Skin of body (tissue), 3 donors: ENCODE measurements at places on chromosomes 12 and 14. TPM values are rescaled to one million over a fixed set of nuclear protein-coding genes. Genes with fewer than 3 reads are reported as not detected.

SLC7A8 gene
- 27.5 TPM for total RNA-seq

RAD9B gene
- 0.79 TPM for total RNA-seq

RASSF9 gene
- 4.9 TPM for total RNA-seq

DNA sequence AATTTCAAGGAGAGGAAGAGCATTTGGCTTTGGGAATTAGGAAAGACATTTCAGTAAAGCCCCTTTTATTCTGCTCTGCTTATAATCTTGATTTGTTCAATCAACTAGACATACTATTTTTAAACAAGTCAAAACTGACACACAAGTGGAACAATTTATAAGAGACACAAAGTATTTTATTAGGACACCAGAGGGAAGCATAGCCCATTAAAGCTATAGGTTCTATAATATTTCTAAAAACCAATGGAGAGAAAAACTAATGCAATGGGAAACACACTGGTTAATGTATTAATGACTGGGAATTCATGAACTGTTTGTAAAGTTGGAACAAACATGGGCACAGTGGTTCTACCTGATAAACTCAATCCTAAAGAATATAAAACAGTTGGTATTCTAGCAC, 15.3 kb upstream of the CERS5 start:
- DNase-seq: no peak

- no peak for DNase-seq
Observed at GRCh38 chr14:38973083-38973700, 129.8 kb downstream of the SEC23A start.

HECTD1 gene
- total RNA-seq: 273 TPM

- DNase-seq: no peak
Observed at GRCh38 chr12:61267474-61267873, 992.7 kb upstream of the USP15 start.

- no peak for DNase-seq
Observed at GRCh38 chr12:30461026-30461615, 234.5 kb downstream of the IPO8 start.

GRCh38 chr14:88299865-88300530, 23.1 kb downstream of the KCNK10 start:
- no peak for DNase-seq

- no peak for DNase-seq
Observed at GRCh38 chr14:23056145-23056955, 970 bp downstream of the CDH24 start.

MTA1 gene
- 48.3 TPM for total RNA-seq

A2M gene
- 150 TPM for total RNA-seq

DNA sequence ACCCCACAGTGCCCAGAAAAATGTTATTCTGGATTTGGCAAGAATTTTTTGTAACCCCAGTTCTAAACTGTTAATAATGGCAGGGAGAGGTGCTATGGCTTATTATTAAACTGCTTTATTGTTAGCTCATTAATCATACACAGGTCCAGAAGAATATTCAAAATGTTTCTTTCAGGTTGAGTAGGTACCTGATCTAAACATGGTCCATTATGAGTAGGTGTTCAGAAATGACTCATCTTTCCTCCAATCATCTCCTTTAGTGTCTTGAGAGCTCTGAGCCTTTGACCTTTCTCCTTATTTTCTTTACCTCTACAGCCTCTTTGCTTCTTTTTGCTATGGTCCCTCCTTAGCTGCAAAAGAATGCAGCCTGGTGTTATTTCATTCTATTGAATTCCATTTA, 211.0 kb upstream of the GARIN6 start:
- DNase-seq: no peak

- no peak for DNase-seq
Observed at GRCh38 chr14:35883677-35884293, 57.6 kb downstream of the BRMS1L start.

DNA sequence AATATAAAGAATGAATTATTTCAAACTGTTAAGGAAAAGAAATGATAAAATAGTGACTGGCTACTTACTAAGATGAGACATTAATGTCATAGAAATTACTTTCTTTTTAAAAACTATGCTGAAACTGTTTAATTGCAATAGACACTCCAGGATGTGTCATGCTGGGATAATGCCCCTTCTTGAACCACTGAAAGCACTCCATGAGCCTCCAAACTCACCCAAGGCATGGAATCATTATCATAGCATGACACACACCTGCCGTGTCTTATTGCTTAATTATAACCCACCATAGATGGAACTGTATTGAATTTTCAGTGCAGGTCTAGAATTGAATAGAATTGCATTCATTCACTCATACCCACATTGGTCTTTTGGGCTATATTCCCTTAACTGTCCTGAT, 4.3 kb downstream of the MBIP start:
- DNase-seq: no peak

DNA sequence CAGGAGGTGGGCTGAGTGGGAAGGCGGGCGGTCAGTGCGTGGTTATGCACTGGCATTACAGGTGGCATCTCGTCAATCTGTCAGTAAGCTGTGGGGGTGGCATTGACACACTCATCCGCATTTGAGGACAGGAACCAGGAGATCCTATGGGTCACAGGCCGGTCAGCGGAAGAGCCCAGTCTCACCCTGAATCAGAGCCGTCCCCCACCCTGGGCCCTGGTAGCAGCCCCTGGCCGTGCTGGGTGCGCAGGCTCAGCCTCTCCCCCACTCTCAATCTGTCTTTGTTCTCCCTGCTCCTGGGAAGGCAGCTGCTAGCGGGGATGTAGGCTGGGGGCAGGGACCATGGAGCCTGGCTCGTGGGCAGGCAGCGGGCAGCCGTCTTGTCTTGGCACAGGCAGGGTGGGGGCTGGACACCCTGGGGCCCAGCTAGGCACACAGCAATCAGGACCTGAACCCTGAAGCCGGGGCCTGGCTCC, 5.1 kb downstream of the INF2 start:
- DNase-seq: no peak

GRCh38 chr12:77745624-77746023, 85.1 kb upstream of the NAV3 start:
- no peak for DNase-seq

GRCh38 chr14:102375119-102375518, 12.4 kb downstream of the TECPR2 start:
- no peak for DNase-seq

RNASE7 gene
- 0.79 TPM for total RNA-seq

GRCh38 chr14:42335918-42336317, 729.2 kb downstream of the LRFN5 start:
- DNase-seq: no peak

DNA sequence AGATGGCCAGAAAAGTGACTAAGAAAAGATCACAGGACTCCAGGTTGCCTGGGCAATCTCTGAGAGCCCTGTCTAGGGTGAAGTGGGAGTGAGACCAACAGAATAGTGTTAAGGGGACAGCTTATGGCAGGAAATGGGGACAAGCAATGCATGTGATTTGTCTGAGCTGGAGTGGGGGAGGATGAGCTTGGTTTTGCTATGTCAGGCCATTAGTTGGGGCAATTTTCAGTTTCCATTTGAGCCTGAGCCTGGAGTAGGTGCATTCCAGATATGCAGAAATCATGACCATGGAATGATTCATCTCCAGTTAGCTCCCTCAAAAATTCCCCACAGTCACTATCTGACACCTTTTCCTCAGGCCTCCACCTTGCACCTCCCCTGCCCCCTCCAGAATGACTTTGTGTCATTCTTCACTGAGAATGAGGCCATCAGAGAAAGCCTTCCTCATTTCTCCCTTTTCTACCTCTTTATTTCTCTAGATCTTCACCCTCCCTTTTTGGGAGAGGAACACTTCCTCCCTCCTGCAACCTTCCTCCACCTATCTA, 150.9 kb upstream of the PLEKHG7 start:
- no peak for DNase-seq
